ENCODE measurements at places on chromosomes 1 and 21.

DNA sequence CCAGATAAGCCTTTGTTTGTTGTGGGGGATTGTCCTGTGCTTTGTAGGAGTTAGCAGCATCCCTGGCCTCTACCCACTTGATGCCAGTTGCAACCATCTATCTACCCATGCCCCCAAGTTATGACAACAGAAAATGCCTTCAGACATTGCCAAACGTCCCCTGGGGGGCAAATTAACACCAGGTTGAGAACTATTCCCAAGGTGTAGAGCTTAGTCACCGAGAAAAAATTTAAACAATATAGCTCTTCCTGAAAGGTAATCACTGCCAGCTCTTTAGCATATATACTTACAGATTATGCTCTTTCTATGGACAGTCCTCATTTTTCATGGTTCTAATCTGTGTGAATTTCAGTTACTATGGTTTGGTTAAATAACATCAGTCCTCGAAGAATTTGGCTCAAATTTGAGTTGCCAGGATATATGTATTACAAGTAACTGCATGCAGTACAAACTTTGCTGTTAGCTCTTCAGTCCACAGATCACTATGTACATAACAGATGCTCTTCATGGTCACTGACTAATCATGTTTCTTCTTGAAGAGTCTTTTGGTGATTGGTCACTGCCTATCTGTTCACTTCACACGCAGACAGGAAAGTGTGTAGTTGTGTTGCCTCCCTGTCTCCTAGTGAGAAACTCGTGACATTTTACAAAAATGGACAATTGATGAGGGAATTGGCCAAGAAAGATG is 25.2 kb downstream of the MAPKAPK2 start:
- DNase-seq, result no peak

DNA sequence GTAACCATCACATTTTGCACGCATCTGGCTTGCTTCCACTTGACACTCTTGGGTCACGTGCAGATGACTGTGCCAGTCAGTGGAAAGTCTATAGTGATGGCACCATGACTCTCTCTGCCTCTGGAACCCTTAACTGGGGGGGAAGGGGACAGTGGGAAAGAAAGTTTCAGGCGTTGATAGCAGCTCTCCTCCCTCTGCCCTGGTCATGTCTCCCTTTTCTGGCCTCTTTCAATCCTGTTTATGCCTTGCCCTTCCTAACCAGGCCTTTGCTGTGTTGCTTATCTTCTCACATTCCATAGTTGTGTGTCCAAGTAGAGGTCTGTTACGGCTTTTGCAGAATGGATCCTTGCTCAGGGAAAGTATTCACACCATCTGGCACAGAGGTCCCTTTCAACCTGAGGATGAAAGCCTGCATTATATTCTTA is 93.5 kb downstream of the NRDC start:
- no peak for DNase-seq

DNA sequence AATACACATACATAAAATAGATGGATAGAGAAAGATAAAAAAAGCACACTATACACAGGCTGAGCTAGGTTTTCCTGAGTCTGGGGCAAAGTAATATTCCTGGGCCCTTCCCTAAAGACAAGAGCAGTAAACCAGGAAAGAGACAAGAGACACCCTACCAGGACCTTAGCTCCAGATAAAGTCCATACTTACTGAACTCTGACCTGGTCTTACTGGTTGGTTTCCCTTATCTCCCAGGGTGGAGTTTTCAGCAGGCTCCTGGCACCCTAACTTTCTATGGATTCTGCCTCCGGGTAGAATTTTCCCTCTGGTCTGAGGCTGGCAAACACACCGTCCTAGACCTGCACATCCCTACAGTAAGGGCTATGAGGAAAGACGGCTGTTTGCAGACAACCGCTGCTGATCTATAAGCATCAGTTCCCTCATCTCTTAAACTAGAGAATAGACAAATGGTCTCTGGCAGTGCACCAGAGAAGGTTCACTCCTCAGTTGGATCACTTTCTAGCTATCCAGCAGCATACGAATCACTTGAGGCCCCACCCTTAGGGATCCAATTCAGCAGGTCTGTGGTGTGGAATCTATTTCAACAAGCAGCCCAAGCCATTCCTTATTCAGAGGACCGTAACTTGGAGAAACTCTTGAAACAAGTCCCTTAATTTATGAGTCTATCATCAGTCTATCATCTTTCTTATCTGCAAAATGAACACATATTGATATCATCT is 52.0 kb downstream of the ARHGEF11 start:
- no peak for DNase-seq

GRCh38 chr1:202835548-202836072 is 24.9 kb downstream of the PCAT6 start:
- DNase-seq, result no peak

GRCh38 chr1:41861535-41862383 is 57.0 kb downstream of the HIVEP3 start:
- no peak for DNase-seq

GRCh38 chr1:35536556-35537162 is 20.5 kb downstream of the KIAA0319L start:
- no peak for DNase-seq

GRCh38 chr21:46646541-46647154 is 11.2 kb downstream of the PRMT2 start:
- no peak for DNase-seq

DNA sequence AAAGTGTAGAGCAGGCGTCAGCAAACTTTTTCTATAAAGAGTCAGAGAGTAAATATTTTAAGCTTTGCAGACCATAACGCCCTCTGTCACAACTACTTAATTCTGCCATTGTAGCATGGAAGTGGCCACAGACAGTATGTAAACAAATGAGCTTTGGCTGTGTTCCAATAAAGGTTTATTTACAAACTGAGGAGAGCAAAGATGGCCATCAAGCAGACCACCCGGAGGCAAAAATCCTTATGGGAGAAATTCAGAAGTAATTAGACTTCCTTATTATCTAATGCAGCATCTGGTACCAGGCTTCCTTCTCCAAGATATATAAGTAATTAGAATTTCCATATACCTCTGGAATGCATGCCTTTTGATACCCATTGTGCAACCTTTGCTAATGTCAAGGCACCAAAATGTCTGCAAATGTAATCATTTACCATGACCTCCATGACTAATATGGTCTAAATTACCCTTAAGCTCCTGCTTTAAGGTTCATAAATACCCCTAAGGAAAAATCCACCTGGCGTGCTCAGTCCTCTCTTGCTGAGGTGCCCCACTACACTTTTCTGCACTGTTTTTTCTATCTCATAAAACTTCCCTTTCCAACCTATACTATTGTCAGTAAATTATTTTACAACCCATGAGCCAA is 377.8 kb downstream of the MATN1 start:
- DNase-seq, result peak; percentile 67

- DNase-seq, result no peak
Observed at GRCh38 chr1:43937179-43937865, 3.7 kb downstream of the ARTN start.

DNA sequence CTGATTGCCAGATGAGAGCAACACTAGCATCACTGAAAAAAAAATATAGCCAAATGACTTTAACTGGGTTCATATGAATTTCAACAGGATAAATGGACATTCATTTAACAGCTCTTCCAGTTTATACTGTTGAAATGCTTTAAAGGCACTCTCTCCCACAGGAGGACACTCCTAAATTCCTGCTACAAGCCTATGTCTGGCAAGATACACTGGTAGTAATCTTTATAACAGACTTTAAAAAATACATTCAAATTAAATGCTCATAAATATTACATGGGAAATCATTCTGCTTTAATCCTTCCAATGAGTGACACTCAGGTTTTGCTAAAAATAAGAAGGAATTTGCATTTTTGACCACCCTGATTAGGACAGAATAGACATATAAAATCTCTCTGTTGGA is 526.7 kb upstream of the ADAMTS5 start:
- no peak for DNase-seq

DNA sequence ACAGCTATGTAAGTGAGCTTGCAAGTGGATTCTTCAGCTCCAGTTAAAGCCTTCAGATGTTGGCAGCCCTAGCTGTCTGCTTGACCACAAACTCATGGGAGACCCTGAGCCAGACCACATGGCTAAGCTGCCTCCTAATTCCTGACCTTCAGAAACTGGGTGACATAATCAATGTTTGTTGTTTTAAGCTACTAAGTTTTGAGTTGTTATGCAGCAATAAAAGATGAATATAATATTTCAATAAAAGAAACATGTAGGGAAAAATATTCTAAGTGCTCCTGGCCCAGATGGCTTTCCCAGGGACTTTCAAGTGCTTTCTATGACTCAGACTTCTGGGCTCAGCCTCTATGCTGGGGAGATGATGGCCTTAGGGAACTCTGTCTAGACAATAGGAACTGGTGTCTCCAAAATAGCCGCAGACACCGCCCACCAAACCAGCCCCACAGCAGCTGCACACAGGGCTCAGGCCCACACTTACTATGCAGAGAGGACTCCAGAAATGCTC is 20.3 kb upstream of the AZIN2 start:
- no peak for DNase-seq

GRCh38 chr1:151542710-151543129 is 2.6 kb downstream of the TUFT1 start:
- peak; percentile 18 for DNase-seq

DNA sequence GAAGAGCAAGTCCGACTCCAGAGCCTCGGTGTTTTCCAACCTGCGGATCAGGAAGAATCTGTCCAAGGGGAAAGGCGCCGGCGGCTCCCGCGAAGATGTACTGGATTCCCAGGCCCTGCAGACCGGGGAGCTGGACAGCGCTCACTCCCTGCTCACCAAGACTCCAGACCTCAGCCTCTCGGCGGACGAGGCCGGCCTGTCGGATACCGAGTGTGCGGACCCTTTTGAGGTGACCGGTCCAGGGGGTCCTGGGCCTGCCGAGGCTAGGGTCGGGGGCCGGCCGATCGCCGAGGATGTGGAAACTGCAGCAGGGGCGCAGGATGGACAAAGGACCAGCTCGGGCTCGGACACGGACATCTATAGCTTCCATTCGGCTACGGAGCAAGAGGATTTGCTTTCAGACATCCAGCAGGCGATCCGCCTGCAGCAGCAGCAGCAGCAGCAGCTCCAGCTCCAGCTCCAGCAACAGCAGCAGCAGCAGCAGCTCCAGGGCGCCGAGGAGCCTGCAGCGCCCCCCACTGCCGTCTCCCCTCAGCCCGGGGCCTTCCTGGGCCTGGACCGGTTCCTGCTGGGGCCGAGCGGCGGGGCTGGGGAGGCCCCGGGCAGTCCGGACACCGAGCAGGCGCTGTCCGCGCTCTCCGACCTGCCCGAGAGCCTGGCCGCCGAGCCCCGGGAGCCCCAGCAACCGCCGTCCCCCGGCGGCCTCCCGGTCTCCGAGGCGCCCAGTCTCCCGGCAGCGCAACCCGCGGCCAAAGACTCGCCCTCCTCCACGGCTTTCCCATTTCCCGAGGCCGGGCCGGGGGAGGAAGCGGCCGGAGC is 827 bp downstream of the FMN2 start:
- peak; percentile 66 for DNase-seq

DNA sequence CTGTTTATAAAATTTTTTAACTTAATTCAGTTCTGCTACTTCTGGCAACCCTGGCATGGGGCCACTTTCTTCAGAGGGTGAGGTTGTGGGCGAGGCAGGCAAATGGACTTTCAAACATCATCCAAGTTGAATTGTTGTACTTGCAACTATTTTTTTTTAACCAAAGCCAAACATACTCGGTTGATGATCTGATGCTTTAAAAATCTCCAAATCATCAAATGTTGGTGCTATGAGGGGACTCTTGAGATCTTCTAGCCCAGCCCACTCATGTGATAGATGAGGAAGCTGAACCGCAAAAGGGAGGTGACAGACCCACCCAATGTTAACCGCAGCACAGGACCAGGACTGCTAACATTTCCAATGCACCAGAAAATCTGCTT is 6.7 kb downstream of the SLC1A7 start:
- DNase-seq, result no peak

DNA sequence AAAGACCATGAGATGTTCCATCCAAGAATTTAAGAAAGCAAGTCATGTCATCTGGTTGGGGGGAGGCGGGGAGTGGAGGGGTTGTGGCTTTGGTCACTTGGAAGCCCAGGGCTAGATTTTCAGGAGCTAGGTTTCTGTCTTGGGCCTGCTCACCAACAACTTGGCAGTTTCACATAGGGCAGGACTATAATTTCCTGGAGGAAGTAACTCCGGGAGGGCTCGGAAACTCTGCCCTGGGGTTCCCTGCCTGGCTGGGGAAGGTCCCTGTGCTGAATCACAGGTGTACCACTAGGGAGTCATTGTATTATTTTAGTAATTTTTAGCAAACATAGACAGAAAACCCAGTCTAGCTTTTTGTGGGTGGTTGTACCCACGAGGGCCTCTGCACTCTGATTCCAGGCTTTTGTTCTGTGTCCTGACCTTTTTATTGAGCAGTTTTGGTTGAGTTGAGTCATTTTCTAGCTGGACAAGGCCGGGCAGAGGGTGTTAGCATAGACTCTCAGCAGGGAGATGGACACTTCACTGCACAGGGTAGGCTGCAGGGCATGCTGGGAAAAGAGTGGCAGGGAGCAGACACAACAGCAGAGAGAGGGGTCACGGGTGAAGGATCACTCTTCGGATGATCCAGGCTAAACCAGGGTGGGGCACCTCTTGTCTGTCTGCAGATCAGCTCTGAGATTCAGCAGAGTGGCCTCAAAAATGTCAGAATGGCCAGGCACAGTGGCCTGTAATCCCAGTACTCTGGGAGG is 144.7 kb downstream of the GRIK3 start:
- DNase-seq, result no peak

DNA sequence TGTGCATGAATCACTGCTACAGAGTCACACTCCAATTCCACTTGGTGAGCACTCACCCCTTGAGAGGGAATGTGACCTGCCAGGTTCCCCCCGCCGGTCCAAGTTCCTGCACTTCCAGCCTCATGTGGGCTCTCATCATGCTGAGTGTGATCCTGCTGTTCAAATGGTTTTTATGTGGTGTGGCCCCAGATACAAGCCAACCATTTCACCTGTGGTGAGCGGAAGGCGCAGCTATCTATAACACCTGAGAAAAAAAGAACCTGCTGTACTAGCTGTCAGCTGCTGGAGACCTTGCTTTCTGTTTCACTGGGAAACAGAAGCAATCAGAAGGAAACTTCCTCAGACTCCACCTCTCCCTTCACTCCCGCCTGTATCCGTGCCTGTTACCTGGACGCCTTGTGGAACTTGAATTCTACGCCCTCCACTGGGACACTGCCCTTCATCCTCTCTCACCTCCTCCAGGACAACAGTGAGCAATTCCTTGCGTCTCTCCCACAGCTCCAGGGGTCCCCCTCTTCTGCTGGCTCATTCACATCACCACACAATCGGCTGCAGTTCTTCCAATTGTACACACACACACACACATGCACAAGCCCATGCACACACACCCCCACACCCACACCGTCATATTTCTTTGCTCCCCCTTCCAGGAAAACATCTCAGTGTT is 64.4 kb upstream of the RPL11 start:
- no peak for DNase-seq

GRCh38 chr1:23217421-23218115 is at the start of gene HTR1D:
Gene HTR1D, minus strand, starts transcription at chr1:23217502. Its CDS starts 23,283 bp downstream, at chr1:23194219.
- DNase-seq, result no peak

- DNase-seq, result no peak
Observed at GRCh38 chr1:231857609-231858135, 231.1 kb downstream of the DISC1 start.
